ENCODE measurements at places on chromosomes 13 and 19. TPM values are rescaled to one million over a fixed set of nuclear protein-coding genes. Genes with fewer than 3 reads are reported as not detected.

Gene PROZ
- 22.5 TPM for polyA plus RNA-seq

Gene KASH5
- polyA plus RNA-seq = not detected

Gene SBSN
- polyA plus RNA-seq = not detected

Gene ZNF146
- polyA plus RNA-seq = 26.8 TPM

- no peak overlapping the region for H3K27ac ChIP-seq
- peaks cover 1% of the 10 kb centered on the region for H3K27me3 ChIP-seq
- H3K36me3 ChIP-seq = no peaks in the 10 kb centered on the region
- H3K4me3 ChIP-seq = peak overlapping the region; percentile 33
- peaks cover 29% of the 10 kb centered on the region for H3K4me1 ChIP-seq
- no peak for DNase-seq
Observed at GRCh38 chr19:42088471-42089190, 12.7 kb downstream of the ZNF574 start.

GRCh38 chr19:3516675-3517207 lies 10.6 kb downstream of the FZR1 start:
- no peak overlapping the region for H3K27ac ChIP-seq
- no peak overlapping the region for H3K4me3 ChIP-seq
- H3K4me1 ChIP-seq = peaks cover 15% of the 10 kb centered on the region
- no peak for DNase-seq

DNA sequence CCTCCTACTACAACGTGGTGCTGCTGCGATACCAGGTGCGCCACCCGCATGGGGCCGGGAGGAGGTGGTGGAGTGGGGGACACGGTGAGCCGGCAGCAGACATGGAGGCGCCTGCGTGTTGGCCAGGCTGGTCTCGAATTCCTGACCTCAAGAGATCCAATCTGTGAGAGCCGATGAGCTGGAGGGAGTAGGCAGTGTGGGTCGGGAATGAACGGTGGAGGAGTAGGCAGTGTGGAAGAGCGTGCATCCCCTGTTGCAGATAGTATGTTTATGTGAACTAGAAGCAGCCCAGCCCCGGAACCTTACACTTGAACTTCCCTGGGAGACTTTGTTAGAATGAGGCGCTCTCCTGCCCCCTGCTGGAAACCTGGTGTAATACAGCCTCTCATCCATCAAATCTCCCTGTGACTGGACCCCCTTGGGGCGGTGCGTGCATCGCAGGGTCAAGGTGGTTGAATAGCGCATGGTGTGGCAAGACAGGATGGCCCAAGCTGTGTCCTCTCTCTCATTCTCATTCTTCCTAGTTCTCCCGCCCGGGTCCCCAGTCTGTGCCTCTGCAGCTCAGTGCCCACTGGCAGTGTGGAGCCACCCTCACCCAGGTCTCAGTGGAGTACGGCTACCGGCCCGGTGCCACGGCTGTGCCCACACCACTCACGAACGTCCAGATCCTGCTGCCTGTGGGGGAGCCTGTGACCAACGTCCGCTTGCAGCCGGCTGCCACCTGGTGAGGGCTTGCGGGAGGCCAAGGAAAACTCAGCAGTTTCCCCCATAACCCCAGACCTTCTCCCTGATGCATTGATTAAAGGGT lies 10.5 kb upstream of the B3GNT3 start:
- H3K36me3 ChIP-seq = no peaks in the 10 kb centered on the region
- DNase-seq = peak; percentile 49
- H3K4me3 ChIP-seq = no peak overlapping the region
- no peak overlapping the region for H3K27ac ChIP-seq
- no peaks in the 10 kb centered on the region for H3K27me3 ChIP-seq

GRCh38 chr19:51318687-51319648 lies 7.5 kb downstream of the IGLON5 start:
- H3K4me3 ChIP-seq = no peak overlapping the region
- no peak for DNase-seq
- H3K27ac ChIP-seq = no peak overlapping the region
- H3K4me1 ChIP-seq = peaks cover 18% of the 10 kb centered on the region

GRCh38 chr19:28971049-28971448 lies 241.9 kb downstream of the UQCRFS1 start:
- DNase-seq = no peak
- H3K36me3 ChIP-seq = no peaks in the 10 kb centered on the region
- H3K4me3 ChIP-seq = no peak overlapping the region
- no peak overlapping the region for H3K27ac ChIP-seq
- no peaks in the 10 kb centered on the region for H3K27me3 ChIP-seq
- no peaks in the 10 kb centered on the region for H3K4me1 ChIP-seq

- peaks cover 8% of the 10 kb centered on the region for H3K4me1 ChIP-seq
- no peak for DNase-seq
- H3K36me3 ChIP-seq = no peaks in the 10 kb centered on the region
Observed at GRCh38 chr19:20078581-20079031, 806 bp downstream of the ZNF90 start.

GRCh38 chr19:16143399-16144215 lies at the start of gene HSH2D:
TSS of gene HSH2D (plus strand) at chr19:16143685. CDS start at chr19:16148751, 5,066 bp downstream.
- peaks cover 33% of the 10 kb centered on the region for H3K4me1 ChIP-seq
- H3K36me3 ChIP-seq = no peaks in the 10 kb centered on the region
- DNase-seq = peak; percentile 45
- peak within 1 kb of the TSS; percentile 53 for H3K27ac ChIP-seq
- H3K4me3 ChIP-seq = peak within 1 kb of the TSS; percentile 61

GRCh38 chr13:110177790-110178189 lies 129.2 kb downstream of the COL4A1 start:
- H3K36me3 ChIP-seq = no peaks in the 10 kb centered on the region
- H3K27me3 ChIP-seq = peaks cover 8% of the 10 kb centered on the region
- no peaks in the 10 kb centered on the region for H3K4me1 ChIP-seq
- H3K27ac ChIP-seq = no peak overlapping the region
- DNase-seq = no peak
- no peak overlapping the region for H3K4me3 ChIP-seq

DNA sequence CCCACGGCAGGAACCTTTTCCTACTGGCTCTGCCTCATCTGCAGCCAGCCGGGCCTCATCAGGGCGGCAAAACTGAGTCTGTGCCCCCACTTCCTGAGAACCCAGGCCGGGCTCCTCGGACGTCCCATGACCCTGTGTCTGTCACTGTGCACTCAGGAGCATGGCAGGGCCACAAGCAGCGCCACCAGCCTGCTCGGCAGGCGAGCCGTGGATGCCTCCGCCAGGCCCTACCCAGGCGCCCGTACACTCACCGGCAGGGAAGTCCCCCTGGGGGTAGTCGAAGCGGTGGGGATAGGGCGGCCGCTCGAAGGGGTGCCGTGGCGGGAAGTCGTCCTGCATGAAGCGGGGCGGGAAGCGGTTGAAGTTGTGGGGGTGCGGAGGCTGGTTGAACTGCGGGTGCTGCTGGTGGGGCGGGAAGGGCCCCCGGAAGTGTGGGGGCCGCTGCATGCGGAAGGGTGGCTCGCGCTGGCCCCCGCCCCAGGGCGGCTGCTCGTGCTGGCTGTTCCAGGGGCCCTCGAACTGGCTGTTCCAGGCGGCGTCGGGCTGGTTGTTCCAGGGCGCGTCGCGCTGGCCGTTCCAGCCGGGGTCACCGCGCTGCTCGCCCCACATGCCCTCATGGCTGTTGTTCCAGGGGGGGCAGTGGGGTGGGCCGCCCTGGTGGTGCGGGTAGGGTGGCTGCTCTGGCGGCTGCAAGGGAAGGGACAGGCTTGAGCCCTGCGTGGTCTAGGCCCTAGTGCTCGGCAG lies 17.1 kb downstream of the CHERP start:
- H3K4me3 ChIP-seq = no peak overlapping the region
- H3K4me1 ChIP-seq = no peaks in the 10 kb centered on the region
- H3K27ac ChIP-seq = no peak overlapping the region
- no peak for DNase-seq

GRCh38 chr19:4541114-4541805 lies 1.4 kb upstream of the LRG1 start:
- peaks cover 56% of the 10 kb centered on the region for H3K4me1 ChIP-seq
- no peak for DNase-seq
- H3K36me3 ChIP-seq = no peaks in the 10 kb centered on the region
- H3K27me3 ChIP-seq = no peaks in the 10 kb centered on the region

- H3K27me3 ChIP-seq = no peaks in the 10 kb centered on the region
- no peak overlapping the region for H3K4me3 ChIP-seq
- DNase-seq = no peak
- no peaks in the 10 kb centered on the region for H3K4me1 ChIP-seq
- no peak overlapping the region for H3K27ac ChIP-seq
- H3K36me3 ChIP-seq = peaks cover 12% of the 10 kb centered on the region
Observed at GRCh38 chr13:46698014-46698413, 98.9 kb downstream of the ESD start.

DNA sequence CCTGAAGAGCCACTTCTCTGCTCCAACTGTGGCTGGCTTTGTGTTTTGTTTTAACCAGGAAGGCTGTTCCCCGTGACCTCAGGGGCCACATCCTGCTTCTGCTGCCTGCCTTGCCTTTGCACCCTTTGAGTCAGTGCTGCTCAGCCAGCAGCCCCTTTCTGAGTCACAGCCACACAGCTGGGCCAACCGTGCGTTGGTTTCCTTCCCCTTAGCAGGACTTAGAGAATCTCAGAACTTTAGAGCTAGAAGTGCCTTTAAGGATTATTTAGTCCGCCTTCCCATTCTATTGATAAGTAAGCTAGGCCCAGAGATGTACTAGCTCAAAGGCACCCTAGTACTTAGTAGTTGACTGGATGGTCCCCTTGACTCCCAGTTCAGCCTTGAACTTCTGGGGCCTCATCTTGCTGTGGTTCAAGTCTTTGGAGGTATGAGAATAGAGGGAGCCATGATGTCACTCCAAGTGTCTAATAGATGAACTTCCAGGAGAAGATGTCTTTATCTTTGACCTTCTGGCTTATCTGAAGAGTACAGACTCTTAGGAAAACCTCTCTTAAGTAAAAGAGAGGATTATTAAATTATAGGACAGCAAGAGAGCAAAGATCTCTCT lies 8.0 kb downstream of the RGCC start:
- no peak overlapping the region for H3K4me3 ChIP-seq
- no peak for DNase-seq
- H3K27me3 ChIP-seq = no peaks in the 10 kb centered on the region
- H3K36me3 ChIP-seq = no peaks in the 10 kb centered on the region
- H3K27ac ChIP-seq = no peak overlapping the region
- H3K4me1 ChIP-seq = no peaks in the 10 kb centered on the region

DNA sequence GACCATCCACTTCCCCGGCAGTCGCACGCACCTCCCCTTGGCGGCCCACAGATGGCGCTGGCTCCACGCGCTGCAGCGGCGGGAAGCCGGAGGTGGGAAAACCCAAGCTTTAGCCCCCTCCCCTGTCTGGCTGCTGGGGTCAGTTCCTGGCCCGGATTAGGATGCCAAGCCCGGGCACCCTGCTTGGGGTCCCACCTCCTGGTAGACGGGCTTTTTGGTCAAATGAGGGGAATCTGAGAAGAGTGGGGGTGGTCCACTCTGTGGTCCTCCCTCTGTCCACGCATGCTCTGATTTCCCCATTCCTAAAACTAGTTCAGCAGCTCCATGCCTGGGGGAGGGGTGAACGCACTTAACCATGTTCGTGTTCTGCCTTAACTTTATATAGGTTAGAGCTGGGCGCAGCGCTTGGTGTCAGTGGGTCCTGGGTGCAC lies 8.1 kb upstream of the ADGRE2 start:
- H3K27ac ChIP-seq = no peak overlapping the region
- no peaks in the 10 kb centered on the region for H3K36me3 ChIP-seq
- DNase-seq = no peak
- H3K27me3 ChIP-seq = no peaks in the 10 kb centered on the region
- H3K4me1 ChIP-seq = no peaks in the 10 kb centered on the region

DNA sequence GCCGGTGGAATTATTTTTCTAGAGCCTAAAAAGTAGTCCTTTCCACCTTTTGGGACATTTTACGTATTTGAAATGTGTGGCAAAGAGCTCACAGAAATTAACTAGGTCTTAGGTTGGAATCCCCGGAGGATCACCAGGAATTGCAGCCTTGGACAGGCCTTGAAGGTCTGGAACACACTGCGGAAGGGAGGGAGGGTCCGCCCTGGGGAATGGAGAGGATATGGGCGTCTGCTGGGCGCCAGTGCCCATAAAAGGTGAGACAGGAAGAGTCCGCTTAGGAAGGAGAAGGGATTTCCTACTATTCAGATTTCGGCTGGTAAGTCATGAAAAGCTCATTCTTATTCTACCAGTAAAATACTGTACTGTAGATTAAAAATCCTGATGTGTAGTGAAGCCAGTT lies 111.9 kb downstream of the COL4A2 start:
- no peaks in the 10 kb centered on the region for H3K36me3 ChIP-seq
- H3K27ac ChIP-seq = no peak overlapping the region
- H3K27me3 ChIP-seq = peaks cover 34% of the 10 kb centered on the region
- H3K4me3 ChIP-seq = no peak overlapping the region

DNA sequence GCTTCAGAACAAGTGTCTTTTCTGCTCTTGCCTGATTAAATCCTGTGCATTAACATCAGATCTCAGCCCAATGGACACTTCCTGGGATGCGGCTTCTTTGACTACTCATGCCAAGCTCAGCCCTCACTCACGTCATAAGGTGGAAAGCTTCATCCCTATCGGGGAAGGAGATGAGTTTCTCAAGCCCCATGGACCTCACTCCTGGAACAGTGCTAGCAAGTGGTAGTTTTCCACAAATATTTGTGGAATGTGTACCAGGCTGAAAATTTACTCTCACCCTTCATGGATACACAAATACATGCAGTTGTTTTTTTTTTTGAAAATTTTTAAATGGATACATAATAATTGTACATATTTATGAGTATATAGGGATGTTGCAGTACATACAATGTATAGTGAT lies 34.6 kb upstream of the FARP1 start:
- peaks cover 90% of the 10 kb centered on the region for H3K4me1 ChIP-seq
- no peak overlapping the region for H3K4me3 ChIP-seq
- no peaks in the 10 kb centered on the region for H3K36me3 ChIP-seq
- H3K27me3 ChIP-seq = no peaks in the 10 kb centered on the region

DNA sequence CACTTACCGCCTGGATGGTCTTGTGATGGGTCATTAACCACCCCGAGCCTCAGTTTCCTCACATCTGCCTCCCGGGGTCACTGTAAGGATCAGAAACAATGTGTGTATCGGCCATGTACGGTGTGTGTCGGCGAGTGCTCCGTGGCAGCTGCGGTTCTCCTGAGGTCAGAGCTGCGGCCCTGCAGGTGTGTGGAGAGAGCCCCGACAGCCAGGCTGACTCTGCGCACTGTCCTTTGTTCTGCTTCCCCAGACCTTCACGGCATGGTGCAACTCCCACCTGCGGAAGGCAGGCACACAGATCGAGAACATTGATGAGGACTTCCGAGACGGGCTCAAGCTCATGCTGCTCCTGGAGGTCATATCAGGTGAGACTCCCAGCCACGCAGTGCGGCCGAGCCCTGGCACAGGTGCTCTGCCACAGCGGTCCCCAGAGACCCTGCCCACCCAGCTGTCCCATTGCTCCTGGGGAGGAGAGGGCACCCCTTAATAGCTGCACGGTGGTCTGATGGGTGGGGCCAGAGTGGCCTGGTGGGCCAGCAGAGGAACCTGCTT lies 43.8 kb downstream of the CAPN12 start:
- H3K36me3 ChIP-seq = peaks cover 37% of the 10 kb centered on the region
- H3K27ac ChIP-seq = peak overlapping the region; percentile 99
- H3K27me3 ChIP-seq = no peaks in the 10 kb centered on the region
- H3K4me1 ChIP-seq = peaks cover 95% of the 10 kb centered on the region
- H3K4me3 ChIP-seq = no peak overlapping the region
- peak; percentile 41 for DNase-seq

DNA sequence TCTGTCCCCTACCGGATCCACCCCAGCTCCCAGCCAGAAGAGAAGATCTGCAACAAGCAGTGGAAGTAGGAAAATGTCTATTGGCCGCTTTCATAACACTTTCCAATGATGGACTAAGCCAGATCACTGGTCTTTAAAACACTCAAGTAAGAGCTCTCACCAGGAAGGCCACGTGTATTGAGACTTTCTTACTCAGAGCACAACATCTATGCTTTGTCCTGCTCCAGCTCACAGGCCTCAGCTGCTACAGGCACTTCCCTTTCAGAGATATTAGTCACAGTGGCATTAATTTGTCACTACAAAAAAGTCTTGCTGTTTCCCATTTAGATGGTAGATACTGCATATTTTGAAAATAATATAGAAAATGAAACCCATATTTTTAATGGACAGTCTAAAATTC lies 164.2 kb downstream of the ABCC4 start:
- no peaks in the 10 kb centered on the region for H3K27me3 ChIP-seq
- peaks cover 1% of the 10 kb centered on the region for H3K36me3 ChIP-seq
- H3K4me1 ChIP-seq = peaks cover 14% of the 10 kb centered on the region
- H3K4me3 ChIP-seq = no peak overlapping the region
